ENCODE measurements at places on chromosomes 2 and 18.

DNA sequence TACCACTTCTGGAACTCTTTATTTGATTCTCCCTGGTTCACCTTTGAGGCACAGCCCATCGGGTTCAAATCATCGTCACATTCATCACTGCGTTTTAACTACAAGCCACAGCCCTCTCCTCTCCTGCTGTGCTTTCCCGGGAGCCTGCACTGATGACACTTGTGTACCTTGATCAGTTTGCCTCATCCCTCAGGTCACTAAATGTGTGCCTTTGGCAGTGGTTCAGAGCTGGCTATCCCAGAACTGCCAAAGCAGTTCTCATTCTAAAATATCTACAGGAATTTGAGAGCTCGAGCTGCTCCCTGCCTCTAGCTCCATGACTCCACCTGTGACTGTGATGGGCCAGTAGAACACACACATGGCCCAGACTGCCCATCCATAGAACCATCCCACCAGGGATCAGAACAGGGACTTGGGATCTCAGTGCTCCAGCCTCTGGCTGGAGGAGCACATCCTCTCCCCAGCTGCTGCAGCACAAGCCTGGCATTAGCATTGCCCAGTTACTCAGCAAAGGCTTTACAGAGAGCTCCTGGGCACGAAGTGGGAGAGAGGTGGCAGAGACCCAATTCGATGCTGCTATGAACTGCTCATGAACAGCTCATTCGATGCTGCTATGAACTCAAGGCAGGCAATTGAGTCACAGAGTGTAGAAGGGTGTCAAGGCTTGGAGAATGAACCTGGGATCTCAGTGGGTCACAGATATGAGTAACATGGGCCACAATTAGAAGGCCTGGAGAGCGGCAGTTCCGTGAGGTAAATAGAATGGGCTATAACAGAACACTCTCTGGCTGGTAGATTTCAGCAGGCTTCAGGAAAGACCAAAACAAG is 41.9 kb downstream of the EVA1A start:
- DNase-seq = no peak

GRCh38 chr2:152093464-152093863 is 5.4 kb downstream of the CACNB4 start:
- no peak for DNase-seq

DNA sequence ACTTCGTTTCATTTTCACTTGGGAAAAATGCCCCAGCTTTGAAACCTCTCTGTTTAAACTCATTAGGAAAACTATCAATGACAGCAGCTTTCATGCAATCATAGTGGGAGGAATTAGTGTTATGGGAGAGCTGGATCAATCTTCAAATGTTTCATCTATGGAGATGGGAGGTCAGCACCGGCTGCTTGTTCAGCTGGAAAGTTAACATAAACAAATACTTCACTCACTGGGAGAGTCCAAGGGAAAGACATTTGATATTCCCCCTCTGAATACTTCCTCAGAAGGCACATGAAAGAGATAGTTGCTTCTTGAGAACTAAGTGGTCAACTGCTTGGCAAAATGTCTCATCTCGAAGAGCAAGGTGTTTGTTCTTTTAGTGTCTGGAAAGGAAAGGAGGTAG is 7.3 kb downstream of the LYPD1 start:
- DNase-seq = no peak

DNA sequence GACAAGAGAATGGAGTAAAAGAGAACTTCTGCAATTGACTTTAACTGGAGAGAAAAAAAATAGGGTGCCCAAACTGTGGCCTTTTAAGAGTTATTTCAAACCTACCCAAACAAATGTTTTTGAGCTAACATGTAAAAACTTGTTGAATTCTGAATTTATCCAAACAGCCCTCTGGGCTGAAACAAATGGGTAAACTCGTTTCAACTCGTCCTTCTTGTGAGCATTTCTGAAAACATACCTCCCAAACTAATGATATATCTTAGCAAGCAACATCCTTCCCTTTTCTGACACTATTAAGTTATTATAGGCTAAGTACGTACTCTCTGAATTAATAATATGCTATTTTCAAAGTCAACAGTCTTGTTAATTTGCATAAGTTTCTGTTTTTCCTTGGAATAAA is 793.0 kb upstream of the ACVR2A start:
- DNase-seq = no peak

GRCh38 chr2:29314816-29315571 is 199.8 kb downstream of the CLIP4 start:
- DNase-seq = no peak

DNA sequence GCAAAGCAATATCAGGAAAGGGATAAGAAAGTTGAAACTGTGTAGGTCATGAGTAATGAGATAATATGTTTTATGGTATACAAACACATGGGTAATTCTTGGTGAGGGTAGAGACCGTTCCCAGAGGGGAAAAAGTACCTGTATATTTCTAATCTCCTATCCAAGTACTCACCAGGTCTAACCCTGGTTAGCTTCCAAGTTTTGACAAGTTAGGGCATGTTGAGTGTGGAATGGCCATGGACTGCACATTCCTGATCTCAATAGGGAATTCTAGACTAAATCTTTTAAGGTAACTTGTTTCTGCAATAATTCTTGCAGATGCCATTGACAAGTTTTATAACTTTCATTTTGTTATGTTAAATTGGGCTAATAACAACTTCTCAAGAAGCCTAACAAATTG is 216.6 kb downstream of the SPAG16 start:
- no peak for DNase-seq

- DNase-seq = no peak
Measured at GRCh38 chr2:235608200-235608887, 114.5 kb downstream of the AGAP1 start.

- peak; percentile 7 for DNase-seq
Measured at GRCh38 chr2:17476064-17476463, 42.2 kb downstream of the RAD51AP2 start.

GRCh38 chr2:75787532-75788132 is 76.9 kb upstream of the GCFC2 start:
- peak; percentile 57 for DNase-seq

DNA sequence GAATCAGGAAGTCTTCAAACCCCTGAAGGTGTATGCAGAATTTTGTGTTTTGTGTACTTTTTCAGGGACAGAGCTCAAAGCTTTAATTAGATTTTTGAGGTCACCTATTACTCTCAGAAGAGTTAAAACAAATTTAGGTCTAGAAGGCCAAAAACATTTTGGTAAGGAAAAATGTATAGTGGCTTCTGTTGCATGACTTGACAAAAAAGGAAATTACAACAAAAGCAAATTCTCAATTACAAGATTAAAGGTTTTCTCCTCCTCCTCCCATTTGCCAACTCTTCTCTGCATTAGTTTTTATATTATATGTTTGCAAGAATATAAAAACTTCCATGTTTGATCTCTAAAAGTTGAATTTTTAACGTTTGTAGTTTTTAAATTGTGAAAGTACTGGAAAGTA is 4.0 kb downstream of the PIK3C3 start:
- DNase-seq = no peak

DNA sequence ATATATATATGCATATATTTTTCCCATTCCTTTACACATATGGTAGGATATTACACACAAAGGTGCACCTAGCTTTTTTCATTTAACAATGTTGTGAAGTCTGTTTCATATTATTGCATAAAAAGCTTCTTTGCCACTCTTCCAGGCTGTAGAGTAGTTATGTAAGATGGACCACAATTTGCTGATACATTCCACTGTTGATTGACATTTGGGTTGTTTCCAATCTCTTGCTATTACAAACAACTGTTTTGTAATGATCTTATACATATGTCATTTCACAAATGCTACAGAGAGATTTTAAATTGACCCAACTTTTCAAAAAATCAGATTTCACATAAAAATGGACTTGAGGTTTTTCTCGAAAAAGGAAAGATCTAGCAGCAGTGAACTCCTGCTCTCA is 301.4 kb downstream of the CDCA7 start:
- peak; percentile 28 for DNase-seq
